ENCODE measurements at places on chromosomes 5 and 9.

- DNase-seq = no peak
Measured at GRCh38 chr5:84885485-84886258, 501.0 kb upstream of the EDIL3 start.

- DNase-seq = no peak
Measured at GRCh38 chr9:134338394-134339182, 12.3 kb downstream of the RXRA start.

DNA sequence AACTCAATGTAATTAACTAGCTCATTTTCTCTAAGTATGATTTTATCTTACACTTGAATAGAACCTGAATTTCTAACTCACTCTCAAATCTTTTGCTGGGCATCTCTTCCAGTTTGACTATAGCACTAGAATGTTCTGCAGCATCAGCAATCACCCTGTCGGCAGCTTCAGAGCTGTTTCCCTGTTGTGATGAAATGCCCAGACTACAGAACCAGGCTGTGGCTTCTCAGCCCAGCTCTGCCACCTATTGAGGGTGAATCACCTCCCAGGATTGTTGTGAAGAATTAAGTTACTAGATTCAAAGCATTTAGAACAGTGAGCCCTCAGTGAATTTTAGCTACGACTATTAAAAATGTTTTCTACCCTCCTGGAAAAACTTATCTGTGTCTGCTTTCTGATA is 90.4 kb upstream of the ANKRD55 start:
- DNase-seq = no peak

- no peak for DNase-seq
Measured at GRCh38 chr9:12846035-12846434, 71.2 kb downstream of the LURAP1L start.

GRCh38 chr5:123104607-123105006 is 15.6 kb downstream of the PRDM6 start:
- DNase-seq = no peak

DNA sequence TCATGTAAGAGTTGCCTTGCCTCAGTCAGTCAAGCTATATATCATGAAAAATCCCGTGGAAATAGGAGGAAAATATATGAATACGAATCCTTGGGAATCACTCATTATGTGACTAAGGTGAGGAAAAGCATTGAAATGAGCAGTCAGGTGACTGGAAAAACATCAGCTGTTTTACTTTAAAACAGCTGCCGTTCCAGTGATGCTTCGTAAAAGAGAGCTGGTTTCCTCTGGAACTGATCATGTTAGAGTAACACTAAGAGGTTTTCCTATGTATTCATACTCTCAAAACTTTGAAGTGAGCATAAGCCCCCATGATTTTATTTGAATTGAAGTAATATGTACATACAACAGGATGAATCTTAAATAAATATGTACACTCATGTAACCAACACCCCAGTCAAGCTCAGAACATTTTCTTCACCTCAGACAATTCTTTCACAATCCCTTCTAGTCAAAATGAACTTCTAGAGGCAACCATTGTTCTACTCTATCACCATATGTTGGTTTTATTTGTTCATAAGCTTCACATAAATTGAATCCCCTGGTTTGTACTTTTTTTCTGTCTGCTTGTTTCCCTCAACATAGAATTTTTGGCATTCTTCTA is 107.7 kb downstream of the SLC25A46 start:
- DNase-seq = no peak

- no peak for DNase-seq
Measured at GRCh38 chr9:35177520-35177919, 15.7 kb downstream of the UNC13B start.

DNA sequence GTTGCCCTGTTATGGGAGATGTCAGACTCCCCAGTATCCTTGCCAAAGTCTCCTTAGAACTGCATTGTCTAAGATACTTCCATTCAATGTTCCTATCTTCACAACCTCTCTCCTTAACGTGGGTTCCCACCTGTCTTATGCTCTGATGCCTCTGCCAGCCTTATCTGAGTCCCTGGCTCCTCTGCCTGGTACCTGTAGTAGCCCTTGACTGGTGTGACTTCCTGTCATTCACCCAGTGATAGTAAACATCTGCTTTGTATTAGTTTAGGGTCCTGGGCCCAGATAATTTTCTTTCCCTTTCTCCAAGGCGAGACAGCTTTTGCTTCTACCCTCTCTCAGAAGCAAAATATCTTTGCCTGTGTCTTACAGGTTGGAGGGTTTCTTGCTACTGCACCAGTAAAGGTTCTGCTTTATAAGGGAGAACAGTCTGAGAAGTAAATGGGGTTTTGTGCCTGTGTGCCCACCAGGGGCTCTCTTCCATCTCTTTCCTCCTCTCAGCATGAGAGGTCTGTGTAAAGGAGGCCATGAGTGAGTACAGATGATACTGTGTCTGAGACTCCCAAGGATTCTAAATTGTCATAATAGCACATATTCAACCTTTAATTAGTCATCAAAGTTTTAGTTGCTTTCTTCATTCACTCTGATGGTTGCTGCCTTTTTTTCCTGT is 220.8 kb downstream of the PRR16 start:
- DNase-seq = no peak

DNA sequence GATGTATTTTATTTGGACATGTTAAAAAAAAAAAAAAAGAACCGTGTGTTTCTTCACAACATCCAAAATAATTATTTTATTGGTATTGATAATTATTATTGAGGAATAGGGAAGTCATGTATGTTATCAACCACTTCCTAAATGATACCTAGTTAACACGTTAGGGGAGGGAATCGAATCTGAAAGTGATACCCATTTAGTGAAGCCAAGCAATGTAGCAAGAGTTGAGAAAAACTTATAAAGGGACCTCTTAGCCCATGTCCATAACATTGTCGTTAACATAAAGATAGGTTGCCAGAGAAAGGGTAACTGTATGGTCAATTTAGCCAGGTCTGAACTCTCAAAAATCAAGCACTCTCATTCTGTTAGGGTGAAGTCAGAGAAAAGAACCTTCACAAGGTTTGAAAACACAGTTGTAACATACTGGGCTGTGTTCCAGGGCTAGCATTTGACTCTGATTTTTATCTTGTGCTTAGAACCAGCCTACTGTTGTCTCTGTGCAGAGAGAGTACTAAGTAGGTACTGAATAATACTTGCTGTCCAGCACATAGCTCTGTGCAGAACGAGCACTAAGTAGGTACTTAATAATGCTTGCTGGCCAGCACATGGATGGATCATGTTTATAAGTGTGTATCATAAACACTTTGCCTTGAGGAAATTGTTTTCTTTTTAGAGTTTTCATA is 60.4 kb downstream of the GHR start:
- no peak for DNase-seq

DNA sequence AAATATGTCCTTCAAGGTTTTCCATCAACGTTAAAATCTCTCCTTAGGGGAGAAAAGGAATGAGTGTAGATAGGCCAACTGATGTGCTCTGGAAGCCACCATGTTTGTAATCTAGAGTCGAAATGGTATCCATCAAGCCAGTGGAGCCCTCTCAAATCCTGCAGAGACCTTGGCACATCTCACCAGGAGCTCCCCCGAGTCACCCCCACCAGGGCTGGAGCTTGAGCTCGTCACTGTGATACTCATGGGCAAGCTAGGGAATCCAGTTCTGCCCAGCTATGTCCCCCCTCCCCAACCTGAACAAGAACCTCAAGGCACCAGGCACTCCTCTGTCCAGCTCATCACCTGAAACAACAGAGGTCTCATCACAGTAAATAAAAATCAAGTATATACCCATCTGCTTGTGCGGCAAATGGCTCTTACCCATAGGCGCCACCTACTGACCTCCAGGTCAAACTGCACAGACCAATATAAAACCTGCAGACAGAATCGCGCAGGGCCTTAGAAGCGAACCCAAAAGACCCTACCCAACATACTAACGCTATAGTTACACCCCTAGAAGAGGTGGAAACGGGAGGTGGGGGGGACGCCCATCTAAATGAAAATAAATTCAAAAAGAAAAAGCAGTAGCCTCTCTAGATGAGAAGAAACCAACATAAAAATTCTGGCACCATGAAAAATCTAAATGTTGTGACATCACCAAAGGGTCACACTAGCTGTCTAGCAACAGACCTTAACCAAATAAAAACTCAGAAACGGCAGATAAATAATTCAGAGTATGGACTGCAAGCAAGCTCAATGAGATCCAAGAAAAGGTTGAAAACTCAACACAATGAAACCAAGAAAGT is 75.0 kb downstream of the TTC39B start:
- DNase-seq = no peak

- DNase-seq = no peak
Measured at GRCh38 chr9:112184946-112185345, 9.8 kb upstream of the SUSD1 start.

- DNase-seq = no peak
Measured at GRCh38 chr5:42721484-42721883, 35.1 kb upstream of the CCDC152 start.

DNA sequence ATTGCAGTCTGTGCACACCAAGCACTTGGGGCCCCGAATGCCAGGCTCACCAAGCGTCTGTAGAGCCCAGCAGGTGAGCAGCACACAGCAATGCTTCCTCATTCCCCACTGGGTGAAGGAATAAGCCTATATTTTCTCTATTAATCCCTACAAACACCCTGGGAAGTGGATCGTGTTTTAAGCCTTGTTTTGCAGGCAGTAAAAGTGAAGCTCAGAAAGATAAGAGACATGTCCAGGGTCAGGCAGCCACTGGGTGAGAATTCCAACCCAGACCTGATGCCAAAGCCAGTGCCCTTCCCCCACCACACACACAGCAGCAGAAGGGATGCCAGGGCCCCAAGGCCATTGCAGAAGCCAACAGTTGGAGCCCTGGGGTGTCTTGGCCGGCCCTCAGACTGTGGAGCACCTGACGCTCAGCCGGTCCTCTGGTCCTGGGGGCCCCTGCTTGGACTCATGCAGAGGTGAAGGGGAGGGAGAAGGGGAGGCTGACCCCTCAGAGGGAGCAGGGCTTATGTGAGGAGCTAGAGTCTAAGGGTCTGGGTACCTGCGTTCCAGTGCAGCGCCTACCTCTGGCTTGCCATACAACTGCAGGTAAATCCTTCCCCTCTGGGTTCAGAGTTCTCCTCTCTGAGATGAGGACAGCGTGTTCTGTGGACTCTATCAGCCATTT is 26.3 kb upstream of the SYNPO start:
- DNase-seq = no peak

DNA sequence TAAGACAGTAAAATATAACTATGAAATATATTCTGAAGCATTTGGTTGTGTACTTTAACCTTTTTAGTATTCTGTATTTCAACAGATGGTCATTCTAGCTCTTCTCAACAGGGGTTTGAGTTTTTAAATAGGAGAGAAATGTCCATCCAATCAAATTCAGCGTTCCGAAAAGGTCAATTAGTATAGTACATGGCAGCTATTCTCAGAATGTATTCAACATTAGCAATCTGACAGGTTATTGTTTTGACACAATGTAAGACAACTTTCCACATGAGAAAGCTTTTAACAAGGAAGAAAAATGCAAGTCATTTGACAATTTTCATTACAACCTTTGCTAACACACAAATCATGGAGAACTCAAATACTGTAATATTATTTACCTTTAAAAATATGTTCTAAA is 996.3 kb upstream of the CDH10 start:
- no peak for DNase-seq

- no peak for DNase-seq
Measured at GRCh38 chr5:146024034-146024433, 81.3 kb downstream of the PLAC8L1 start.

DNA sequence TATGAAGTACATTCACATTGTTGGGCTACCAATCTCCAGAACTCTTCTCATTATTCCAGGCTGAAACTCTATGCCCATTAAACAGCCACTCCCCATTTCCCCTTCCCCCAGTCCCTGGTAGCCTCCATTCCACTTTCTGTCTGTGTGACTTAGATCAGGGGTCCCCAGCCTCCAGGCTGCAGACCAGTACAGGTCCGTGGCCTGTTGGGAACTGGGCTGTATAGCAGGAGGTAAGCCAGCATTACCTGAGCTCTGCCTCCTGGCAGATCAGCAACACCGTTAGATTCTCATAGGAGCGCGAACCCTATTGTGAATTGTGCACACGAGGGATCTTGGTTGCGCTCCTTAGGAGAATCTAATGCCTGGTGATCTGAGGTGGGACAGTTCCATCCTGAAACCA is 23.1 kb downstream of the ZNF618 start:
- DNase-seq = no peak

DNA sequence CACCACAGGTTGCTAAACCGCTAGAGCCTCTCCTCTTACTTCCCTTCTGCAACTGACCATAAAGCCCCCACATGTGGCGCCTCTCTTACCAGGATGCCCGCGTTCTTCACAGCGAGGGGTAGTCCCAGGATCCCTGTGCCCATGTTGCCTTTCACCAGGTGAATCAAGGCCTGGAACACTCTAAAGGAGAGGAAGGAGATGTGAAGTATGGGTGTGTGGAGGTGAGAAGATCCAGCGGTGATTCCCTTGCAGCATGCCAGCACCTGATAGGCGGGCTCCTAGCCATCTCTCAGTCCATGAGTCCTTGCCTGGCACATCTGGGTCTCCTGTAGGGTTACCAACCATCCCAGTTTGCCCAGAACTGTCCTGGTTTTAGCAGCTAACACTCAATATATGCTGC is 3.3 kb downstream of the SLC36A2 start:
- no peak for DNase-seq

GRCh38 chr5:96871027-96871399 is 5.3 kb upstream of the ERAP2 start:
- no peak for DNase-seq

DNA sequence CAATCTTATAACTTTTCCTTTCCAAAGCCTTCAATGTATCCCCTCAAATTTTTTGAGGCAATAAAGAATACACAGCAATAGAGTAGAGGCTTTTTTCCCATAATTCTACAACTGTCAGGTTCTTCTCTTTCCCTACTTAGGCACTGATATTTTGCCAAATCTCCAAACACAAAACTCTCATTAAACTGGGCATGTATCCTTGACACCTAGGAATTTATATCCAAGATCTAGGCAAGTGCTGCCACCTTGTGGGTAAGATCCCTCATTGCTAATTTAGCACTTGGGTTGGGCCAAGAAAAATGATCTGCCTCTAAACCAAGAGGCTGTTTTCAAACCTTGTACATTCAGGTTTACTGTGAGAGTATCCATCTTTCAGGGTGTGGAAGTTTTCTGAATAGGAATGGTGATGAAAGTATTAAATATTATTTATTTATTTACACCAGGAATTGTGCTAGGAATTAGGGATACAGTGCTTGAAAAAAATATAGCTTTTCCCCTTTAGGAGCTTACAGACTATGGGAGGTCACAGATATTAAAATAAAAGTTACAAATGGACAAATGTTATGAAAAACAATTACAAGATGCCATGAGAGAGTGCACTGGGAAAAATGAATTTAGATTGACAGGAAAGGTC is 17.6 kb downstream of the TSTD2 start:
- DNase-seq = peak; percentile 33

DNA sequence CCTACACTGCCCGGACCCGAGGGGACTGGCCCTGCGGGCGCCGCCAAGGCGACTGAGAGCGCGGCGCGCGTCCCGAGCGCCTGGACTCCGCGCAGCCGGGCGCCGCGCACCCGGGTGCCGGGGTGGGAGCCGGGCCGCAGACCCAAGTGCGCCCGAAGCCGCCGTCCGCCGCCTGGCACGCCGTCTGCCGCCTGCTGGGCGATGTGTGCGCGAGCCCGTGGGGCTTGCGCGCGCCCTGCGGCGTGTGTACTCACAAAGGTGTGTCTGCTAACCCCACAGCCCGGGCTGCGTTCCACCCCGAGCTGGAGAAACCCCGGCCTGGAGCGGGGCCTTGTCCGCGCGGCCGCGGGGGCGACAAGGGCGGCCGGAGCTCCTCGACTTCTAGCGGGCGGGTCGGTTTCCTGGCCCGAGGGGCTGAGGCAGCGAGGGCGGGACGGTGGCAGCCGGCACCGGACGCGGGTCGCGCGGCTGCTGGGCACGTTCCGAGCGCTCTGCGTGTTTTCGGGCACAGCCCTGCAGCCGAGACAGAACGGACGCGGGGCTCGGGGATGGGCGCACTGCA is 1.1 kb upstream of the ZSWIM6 start:
- peak; percentile 55 for DNase-seq

Data from activated CD4-positive, alpha-beta T cell treated with anti-CD3 and anti-CD28 coated beads, Interleukin-2, amount 50 U/mL, for 24 hours (primary cell).